ENCODE measurements at places on chromosomes 2 and 18.

- peak; percentile 78 for DNase-seq
Measured at GRCh38 chr2:219104107-219105035, 43.6 kb upstream of the IHH start.

DNA sequence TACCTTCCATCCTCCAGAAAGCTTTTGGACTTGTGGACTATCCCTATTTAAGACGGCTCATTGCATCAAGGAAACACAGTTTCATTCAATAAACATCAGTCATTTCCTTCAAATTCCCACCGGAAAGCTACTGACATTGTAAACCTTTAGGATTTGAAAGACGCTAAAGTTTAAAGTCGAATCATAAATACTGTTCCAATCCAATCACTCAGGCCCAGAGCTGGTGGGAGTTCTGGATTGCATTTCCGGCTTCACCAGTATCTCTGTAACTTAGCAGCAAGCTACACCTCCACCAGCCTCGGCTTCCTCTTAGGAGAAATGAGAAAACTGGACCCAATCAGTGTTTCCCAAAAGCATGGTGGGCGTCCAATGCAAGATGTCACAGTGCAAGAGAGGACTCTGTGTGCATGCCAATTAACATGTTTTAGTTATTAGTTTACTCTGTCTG, 1.6 kb downstream of the WDFY1 start:
- DNase-seq = no peak

- DNase-seq = no peak
Measured at GRCh38 chr2:216560838-216561270, 62.2 kb downstream of the RPL37A start.

- DNase-seq = no peak
Measured at GRCh38 chr18:63834471-63835113, 52.9 kb upstream of the SERPINB2 start.

- DNase-seq = no peak
Measured at GRCh38 chr2:104853534-104854497, at the start of gene POU3F3. Gene POU3F3 (plus strand): TSS chr2:104854115. CDS start chr2:104855511, 1,396 bp downstream.

DNA sequence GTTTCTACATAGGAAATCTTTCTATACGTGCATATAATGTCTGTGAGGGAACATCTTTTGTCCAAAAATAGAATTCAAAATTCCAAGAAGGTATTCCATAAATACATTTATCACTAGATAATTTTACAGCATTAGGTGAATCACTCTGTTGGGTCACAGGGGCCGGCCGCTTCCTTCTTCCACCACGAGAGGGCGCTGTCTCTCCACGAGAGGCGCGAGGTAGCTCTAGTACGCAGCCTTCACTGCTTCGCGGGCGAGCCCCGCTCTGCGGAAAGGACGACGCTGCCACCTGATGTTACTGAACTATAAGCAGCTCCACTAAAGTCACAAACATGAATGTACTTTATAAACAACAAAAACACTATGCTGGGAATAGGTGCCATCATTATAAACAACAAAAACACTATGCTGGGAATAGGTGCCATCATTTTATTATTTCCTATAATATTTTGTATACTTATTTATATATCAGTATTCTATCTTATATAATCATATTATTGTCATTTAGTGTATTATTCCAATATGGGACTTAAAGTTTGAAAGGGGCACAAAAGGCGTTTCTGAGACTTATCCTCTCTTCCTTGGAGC, 69.4 kb upstream of the REV1 start:
- DNase-seq = peak; percentile 75

DNA sequence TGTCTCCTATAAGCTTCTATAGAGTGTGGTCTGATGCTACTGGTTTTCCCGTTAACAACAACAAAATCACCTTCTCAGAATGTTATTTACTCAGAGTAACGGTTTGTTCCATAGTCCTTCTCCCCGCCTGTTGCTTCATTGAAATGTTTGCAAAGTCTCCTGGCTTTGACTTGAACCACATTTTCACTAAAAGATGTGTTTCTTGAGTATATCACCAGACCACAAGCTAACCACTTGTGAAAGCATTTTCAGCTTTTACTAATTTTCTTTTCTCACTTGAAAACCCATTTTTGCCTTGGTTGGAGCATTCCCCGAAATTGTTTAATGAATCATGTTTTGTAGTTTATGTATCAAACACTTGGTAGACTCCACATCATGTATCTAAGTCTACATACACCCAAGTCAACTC, 121.2 kb downstream of the DPP4 start:
- no peak for DNase-seq

- DNase-seq = no peak
Measured at GRCh38 chr2:115234186-115234585, 791.7 kb downstream of the DPP10 start.

DNA sequence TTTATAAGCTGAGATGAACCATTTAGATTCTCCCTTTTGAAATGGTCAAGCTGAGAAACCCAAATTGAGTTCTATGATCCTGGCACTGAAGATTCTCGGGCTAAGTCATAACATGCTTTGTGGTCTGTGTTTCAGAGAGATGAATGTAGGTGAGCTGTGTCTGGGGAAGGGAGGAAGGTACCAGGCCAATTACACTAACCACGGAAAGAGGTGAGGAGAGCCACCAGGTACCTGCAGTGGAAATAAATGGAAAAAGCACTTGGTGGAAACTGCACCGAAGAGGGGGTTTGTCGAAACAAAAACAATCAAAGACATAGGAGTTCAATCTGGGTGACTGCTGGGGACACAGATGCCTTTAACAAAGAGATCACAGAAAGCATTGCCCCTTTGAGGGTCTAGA, 963 bp upstream of the MRPL44 start:
- DNase-seq = no peak

DNA sequence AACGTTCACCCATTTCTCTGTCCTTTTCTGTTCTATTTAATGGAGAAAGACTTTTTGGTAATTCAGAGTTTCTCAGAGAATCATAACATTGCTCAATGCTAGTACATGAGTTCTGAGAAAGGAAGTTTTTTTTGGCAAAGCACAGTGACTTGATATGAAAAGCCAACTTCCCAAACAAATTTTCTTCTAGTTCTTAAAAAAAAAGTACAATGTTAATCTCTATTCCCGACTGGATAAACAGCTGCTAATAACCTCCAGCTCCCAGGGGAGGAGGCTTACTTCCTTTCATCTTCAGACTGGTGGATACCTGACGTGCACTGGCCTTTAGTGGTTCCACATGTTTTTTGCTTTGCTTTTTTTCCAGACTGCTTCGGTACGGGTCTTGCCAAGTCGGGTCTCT, 284.6 kb upstream of the CCDC68 start:
- DNase-seq = no peak

DNA sequence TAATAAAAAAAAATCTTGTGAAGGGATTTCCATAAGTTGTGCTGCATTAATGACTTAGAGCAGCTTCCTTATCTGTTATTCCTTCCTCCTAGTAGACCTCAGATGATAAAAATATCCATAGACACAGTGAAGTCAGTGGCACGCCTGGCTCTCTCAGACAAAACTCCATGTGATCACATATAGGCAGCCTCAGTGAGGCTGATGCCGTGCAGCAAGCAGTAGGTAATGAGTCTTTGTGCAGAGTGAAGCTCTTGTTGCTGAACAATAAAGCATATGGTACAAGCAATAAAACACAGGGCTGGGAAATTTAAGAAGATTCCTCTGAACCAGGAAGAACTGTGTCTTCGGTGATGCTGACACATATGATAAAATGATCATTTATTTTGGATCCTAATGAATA, 102.7 kb downstream of the CSRNP3 start:
- DNase-seq = peak; percentile 96

DNA sequence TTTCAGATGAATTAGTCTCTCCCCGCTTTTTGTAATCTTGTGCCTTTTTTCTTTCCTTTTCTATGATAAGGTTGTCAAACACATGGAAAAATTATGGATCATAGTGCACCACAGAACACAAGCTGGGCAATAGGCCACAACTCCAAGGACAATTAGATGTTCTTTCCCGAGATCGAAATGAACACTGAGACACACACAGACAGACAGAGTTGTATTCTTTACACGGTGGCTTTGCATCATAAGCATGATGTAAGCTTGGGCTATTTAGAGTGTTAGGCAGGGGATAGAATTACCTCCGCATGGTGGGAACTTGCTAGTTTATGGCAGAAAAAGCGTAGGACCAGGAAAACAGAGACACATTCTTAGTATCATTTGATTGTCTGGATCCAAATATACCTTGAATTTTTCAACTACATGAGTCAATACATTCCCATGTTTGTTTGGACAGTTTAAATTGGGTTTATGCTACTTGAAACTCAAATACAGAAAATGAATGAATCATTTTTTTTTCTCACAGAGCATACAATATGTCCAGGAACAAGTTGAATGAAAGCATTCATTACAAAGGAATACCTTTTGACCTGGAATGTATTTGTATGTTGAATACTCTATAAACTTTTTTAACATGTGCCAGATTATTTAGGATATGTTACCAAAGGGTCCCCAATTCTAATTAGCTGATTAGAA, 1611.5 kb upstream of the TMEFF2 start:
- no peak for DNase-seq

DNA sequence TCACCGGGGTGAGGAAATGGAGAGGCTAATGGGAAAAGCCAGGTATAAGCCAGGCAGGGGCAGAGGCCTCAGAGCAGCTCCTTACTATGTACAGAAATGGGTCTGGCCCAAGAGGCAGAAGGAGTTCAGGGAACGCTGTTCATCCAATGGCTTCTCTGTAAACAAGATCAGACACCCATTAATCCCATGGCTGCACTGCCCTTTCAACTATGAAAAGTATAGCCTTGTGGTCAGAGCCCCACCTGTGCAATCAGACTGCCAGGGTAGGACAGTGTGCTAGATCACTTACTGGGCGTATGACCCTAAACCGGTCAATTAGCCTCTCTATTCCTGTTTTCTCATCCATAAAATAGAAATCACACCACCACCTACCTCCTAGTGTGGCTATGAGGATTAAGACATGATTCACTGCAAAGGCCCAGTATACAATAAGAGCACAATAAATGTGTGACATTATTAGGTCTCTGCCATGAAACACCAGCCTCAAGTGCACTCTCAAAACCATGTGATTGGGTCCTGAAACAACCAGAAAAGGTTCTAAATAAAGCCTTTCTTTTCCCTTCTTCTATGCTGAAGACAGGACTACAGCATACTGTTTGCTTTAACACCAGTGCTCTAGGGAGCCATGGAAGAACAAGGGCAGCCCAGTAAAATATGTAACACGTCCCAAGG, 4.4 kb downstream of the ANKRD44 start:
- DNase-seq = no peak

GRCh38 chr2:23591111-23591510, 206.1 kb downstream of the KLHL29 start:
- no peak for DNase-seq

DNA sequence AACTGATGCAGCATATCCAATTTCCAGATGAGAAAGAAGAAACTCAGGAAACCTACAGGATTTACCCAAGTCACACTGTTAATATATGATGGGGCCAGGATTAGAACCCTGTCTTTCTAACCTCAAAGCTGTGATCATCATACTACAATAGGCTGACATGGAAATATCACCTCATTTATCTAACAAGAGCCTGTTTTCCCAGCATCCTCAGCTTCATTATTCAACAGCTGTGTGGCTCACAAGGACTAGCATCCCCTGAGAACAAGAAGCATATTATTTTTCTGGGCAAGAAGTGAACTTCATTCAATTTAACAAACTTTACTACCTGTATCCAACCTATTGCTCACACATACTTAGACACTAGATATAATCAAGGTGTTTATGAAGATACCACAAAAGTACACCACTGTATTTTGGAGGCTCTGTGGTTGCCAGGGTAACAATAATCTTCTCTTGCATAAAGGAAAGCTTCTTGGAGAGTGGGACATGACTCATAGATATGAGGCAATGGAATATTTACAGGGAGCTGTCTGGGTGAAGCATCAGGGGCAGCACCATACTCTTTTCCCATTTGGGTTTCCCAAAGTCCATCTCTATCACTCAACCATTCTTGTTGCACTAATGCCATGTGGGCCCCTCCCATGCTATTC, 218.2 kb downstream of the RAD51AP2 start:
- no peak for DNase-seq

DNA sequence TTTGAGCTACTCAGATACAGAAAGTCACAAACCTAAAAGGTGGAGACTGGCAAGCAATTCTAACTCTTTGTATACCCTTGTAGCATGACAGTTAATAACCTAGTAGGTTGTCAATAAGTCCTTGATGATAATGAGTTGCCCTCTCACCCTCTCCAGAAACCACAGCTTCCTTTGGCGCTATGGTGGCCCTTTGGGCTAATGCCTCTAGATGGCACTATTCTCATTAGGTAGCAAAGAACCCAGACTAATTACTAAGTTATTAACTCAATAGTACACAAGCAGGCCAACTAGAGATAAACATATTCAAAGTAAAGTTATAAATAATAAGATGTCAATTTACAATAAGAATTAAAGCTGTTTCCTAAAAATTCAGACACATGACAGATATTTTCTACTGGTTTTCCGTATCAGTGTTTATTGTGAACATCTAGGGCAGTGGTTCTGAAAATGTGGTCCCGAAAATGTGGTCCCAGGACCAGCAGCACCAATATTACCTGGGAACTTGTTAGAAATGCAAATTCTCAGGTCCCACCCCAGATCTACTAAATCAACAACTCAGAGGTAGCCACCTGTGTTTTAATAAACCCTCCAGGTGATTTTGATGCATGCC, 41.1 kb downstream of the LDAH start:
- DNase-seq = no peak

GRCh38 chr2:138116456-138116855, 152.2 kb downstream of the HNMT start:
- no peak for DNase-seq

- DNase-seq = peak; percentile 10
Measured at GRCh38 chr18:36829362-36830157, 633 bp downstream of the KIAA1328 start.

GRCh38 chr2:46160326-46160725, 136.9 kb upstream of the EPAS1 start:
- DNase-seq = no peak

DNA sequence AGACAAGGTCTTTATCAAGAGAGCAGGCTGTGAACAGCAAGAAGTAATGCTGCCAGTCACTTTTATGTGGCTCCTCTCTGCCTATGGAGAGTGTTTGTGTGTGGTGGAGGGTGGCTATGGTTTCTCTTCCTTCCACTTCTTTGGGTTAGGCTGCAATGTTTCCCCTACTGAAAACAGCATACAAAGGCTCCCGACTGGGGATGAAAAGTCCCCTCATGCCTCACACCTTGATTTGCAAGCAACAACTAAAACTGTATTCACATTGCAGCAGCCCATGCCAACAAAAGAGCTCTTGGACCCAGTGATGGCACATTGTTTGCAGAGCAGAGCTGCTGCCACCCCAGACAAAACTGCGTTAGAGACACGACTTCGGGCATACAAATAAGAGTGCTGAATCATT, 301.6 kb downstream of the SLC8A1 start:
- no peak for DNase-seq

DNA sequence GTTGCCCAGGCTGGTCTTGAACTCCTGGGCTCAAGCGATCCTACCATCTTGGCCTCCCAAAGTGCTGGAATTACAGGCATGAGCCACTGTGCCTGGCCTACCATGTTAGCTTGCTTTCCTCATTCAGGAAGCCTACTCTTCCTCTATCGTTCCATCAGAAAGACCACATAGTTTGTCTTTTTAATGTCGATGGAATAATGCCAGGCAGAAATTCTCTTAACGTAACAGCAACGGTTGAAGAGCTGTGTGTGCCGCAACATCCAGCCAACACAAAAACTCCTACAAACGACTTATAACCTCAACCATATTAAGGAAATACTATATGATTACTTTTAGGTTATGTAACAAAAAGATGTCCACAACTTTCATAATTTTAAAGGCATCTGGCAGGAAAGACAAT, 10.5 kb downstream of the ITGB1BP1 start:
- no peak for DNase-seq

Measured in NCI-H1694 treated with DMSO at 0.1 percent for 48 hours (cell line).